HCEC 1CT (cell line): ENCODE measurements at places on chromosomes 1 and 21.
A peak's percentile ranks its signal among the peaks of the same experiment; 100 is the strongest.

GRCh38 chr1:178541829-178542553, 29.1 kb downstream of the TEX35 start:
- DNase-seq = peak; percentile 12

- no peak for DNase-seq
Observed at GRCh38 chr21:34782506-34783360, 113.9 kb downstream of the CLIC6 start.

GRCh38 chr1:202107321-202107761, 15.4 kb upstream of the GPR37L1 start:
- DNase-seq = no peak

GRCh38 chr1:214066936-214067335, 79.2 kb downstream of the PROX1 start:
- DNase-seq = no peak

GRCh38 chr1:156959925-156960324, 39.5 kb downstream of the LRRC71 start:
- no peak for DNase-seq

DNA sequence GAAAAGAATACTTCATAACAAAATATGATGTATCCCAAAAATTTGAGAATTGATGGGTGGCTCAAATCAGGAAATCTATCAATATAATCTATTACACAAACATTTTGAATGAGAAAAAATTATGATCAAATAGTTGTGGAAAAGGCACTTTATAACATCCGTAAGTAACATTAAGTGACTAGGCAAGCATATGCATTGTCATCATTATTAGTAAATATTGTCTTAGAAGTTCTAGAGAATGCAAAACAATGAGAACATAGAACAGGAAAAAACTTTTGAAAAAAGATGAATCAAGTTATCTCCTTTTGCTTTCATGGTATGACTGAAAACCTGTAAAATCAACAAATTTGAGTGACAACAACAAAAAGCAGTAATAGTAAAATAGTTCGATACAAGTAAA, 42.9 kb downstream of the VCAM1 start:
- DNase-seq = no peak

GRCh38 chr21:17542371-17543011, 29.6 kb downstream of the CXADR start:
- no peak for DNase-seq

- no peak for DNase-seq
Observed at GRCh38 chr1:244395965-244396364, 55.7 kb downstream of the ADSS2 start.

DNA sequence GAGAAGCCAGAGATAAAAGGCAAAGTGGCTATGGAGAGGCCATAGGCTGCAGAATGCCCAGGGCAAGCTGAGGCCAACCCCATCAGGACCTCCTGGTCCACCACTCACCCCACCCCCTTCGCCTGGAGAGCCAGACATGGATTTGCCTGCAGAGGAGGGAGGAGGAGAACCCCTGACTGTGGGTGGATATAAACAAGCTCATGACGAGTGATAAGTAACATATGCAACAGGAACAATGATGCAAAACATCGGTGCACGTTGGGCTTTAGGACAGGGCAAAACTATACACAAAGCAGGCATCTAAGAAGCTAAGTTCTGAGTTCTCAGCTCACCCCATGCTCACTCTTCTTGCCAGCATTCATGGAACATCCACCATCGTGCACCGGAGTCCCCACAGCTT, 150.3 kb downstream of the ETS2 start:
- DNase-seq = no peak

- DNase-seq = peak; percentile 3
Observed at GRCh38 chr1:6037338-6037762, 8.3 kb upstream of the KCNAB2 start.

GRCh38 chr1:235004276-235004675, 124.4 kb downstream of the TOMM20 start:
- DNase-seq = no peak

DNA sequence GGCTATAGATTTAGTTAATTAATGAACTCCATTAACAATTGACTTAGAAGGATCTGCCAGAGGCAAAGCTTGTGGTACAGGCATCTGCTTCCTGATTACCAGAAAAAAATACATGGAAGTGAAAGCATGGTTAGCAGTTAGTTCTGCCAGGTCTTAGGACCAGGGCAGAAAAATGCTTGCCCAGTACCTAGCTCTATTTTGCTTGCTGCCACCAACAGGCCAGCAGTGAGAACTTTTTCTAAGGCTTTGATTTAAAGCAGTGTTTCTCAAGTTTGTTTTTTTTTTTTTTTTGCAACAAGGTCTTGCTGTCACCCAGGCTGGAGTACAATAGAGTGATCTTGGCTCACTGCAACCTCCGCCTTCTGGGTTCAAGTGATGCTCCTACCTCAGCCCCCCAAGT, 16.4 kb upstream of the MTF1 start:
- DNase-seq = peak; percentile 16

- DNase-seq = no peak
Observed at GRCh38 chr21:34796518-34797200, 127.9 kb downstream of the CLIC6 start.

GRCh38 chr1:179178950-179179349, 50.5 kb downstream of the ABL2 start:
- DNase-seq = peak; percentile 66

GRCh38 chr1:189726806-189727205, 750.9 kb downstream of the BRINP3 start:
- DNase-seq = no peak

DNA sequence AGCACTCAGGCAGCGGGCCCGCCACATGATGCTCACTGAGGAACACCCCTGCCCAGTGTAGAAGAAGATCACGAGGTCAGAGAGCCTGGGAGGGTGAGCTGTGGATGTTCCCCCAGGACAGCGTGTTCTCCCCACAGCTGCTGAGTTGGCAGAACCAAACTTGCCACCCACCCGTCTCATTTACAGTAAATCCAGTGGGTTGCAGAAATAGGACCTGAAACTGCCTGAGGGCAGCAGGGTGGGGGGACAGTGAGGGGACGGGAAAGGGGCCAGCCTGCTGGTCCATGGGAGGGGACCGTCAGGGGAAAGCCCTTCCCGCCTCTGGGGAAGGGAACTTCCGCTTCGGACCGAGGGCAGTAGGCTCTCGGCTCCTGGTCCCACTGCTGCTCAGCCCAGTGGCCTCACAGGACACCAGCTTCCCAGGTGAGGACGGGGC, at the start of gene C1QB:
TSS of gene C1QB (plus strand) at position 356 of the 436 bp plus-strand sequence. CDS start 6,227 bp downstream, outside the sequence.
- DNase-seq = no peak

DNA sequence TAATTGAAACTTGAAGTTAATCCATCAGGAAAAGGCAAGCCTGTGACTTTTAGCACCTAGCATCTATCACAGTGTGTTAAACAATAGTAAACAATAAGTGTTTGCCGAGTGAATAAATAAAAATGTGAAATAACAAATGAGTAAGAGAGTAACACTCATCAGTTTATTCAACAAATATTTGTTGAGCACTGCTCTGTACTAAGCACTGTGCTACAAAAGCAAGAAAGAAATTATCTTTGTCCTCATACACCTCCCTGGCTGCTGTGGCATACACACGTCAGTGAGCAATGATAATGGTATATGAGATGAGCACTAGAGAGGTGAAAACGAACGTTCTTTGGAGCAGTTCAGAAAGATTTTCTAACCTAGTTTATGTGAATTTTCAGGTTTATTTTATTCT, 295.0 kb upstream of the LRRC7 start:
- DNase-seq = no peak

DNA sequence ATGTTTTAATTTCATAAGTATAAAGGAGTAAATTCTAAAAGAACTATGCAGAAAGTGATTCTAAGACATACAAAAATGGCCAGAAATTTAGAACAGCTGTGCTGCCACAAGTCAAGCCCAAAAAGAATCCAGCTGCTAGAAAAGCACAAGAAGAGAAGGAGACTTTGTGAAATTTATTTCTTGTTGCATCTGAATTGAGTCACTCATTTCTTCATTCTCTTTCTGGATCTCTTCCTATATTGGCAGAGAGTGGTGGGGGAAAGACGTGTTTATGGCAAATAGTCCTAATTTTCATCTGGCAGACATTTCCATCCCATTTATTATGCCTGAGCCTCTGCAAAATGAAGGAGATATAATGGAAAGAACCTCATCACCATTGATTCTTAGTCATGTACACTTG, 139.6 kb upstream of the CTTNBP2NL start:
- no peak for DNase-seq

DNA sequence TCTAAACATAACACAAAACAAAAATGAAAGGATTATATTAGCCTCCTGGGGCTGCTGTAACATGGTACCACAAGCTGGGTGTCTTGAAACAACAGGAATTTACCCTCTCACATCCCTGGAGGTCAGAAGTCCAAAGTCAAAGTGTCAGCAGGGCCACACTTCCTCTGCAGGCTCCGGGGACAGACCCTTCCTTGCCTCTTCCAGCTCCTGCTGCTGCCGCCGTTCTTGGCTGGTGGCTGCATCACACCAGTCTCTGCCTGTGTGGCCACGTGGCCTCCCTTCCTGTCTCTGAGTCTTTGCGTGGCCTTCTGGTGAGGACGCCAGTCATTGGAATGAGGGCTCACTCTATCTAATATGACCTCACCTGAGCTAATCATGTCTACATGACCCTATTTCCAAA, 8.2 kb downstream of the SLC37A1 start:
- no peak for DNase-seq

- DNase-seq = no peak
Observed at GRCh38 chr1:219189952-219190351, 16.3 kb downstream of the LYPLAL1 start.

DNA sequence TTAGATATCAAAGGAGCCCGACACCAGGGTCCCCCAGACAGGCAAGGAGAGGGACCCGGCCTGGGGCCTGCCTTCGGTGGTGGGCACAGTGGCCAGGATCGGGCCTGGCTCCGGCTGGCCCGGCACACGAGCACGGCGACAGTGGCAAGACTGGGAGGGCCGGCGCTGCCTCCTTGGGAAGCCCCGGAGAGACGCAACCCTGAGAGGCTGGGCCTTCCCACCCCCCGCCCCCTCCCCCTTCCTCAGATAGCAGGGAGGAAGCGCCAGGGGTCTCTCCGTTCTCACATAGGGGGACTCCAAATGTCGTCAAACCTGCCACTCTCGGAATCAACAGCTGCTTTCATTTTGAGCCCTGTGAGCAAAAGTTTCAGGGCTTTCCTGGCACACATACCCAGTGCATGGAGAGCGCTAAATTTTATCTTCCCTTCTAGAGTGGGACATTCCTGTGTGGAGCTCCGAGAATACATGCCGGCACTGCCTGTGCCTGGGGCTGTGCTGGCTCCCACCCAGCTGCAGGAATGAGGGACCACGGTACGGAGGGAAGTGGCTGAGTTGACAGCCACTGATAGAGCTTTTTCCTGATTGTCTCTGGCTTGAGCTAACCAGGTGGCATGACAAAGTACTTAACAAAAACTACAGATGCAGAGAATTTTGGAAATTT, 62.4 kb downstream of the CD247 start:
- peak; percentile 35 for DNase-seq

DNA sequence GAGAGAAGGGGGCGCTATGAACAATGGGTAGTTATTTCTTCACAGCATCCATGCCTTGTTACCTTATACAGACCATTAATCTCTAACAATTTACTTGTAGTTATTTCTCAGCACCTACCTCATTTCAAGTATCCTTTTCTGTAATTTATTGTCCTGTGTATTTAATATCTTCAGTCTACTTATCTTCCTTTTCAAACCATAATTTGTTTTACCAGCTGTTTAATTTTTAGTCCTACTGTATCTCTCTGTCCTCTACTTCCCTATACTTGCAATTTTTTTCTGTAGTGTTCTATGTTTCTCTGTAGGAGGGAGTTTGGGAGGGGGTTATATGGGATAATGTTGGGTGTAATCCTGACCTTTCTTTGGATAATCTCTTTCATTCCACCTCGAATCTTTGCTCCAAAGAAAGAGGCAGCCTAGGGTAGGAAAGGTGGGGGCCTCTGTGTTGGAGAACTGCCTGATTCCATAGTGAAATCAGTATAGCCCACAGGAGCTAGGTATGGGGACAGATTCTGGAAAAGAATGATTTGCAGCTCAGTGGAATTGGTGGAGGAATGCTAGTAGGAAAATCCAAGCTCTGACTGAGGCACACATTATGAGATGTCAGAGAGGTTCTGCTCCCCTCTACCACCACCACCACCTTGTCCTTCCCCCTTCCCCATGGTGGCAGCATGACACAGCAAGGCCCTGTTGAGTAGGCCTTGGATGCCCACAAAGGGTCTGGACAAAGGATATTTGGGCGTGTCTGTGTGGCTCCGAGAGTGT, 642 bp downstream of the MLLT11 start:
- no peak for DNase-seq

DNA sequence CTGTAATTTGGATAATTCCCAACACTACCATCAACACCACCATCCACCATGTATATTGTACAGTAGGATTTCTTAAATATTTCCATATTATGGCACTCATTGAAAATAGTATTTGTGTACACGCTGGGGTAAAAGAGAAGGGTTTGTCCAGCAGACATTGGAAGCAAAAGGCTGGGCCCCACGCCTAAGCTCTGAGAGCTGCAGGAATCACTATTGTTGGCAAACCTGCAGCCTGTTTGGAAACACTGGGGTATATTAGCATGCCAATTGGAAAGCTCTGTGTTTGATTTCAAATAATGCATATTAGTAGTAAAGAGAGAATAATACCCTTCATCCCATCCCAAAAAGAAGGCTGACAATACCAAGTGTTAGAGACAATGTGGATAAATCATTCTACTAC, 81.5 kb upstream of the DPYD start:
- no peak for DNase-seq

GRCh38 chr1:28112388-28113241, 24.2 kb upstream of the EYA3 start:
- peak; percentile 93 for DNase-seq

DNA sequence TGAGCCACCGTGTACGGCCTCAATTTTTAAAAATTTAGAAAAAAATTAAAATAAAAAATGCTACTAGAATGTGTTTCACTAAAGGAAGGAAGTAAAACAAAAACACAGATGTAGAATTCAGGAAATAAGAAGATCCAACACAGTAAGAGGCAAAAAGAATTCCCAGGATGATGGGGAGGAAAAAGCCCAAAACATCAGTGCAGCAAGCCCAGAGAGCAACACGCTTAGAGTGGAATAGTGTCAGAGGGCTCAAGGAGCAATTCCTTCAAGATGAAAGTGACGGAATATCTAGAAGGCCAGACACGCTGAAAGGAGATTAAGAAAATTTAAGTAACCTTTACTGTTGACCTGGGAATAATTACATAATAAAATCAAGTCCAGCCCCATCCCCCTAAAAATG, 80.4 kb downstream of the DAP3 start:
- no peak for DNase-seq

DNA sequence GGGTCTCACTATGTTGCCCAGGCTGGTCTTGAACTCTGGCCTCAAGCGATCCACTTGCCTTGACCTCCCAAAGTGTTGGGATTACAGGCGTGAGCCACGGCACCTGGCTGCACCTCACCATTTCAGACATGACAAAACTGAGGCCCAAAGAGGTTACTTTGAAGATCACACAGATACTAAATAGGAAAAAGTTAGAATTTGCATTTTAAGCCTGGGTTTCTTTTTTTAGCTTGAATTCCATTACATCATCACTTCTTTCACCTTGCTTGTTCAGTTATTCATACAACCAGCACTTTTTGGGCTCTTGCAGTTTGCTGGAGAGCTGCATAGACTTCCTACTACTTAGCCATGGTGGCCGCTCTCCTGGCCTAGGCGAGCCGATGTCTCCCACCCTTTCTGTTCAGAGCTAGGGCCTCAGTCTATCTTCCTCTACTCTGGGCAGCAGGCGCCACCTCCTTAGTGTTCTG, 16.3 kb upstream of the CD2 start:
- DNase-seq = no peak
